Muscle of leg (tissue), 16 donors: ENCODE measurements at places on chromosomes 7 and 10.
A peak's percentile ranks its signal among the peaks of the same experiment; 100 is the strongest.

GRCh38 chr10:31390804-31391203, 71.8 kb downstream of the ZEB1 start:
- no peak for DNase-seq

GRCh38 chr10:107653832-107654287, 489.4 kb upstream of the SORCS1 start:
- peak; percentile 66 for DNase-seq

DNA sequence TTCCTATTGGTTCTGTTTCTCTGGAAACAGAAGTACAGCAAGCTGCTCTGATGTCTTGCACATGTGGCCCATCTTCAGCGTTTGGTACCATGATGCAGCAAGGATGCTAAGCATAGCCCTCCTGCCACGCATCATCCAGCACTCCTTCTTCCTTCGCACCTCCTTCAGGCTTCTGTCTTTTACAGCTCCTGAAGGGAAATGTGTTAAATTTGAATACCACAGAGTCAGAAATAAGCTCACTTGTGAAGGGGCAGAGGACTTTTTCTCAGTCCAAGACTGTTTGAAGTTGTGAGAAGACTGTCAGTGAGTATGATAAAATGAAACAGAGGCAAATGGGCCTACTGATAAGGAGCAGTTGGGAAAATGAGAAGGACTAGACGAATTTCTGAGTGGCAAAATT, 20.7 kb downstream of the TSPAN13 start:
- DNase-seq: no peak

DNA sequence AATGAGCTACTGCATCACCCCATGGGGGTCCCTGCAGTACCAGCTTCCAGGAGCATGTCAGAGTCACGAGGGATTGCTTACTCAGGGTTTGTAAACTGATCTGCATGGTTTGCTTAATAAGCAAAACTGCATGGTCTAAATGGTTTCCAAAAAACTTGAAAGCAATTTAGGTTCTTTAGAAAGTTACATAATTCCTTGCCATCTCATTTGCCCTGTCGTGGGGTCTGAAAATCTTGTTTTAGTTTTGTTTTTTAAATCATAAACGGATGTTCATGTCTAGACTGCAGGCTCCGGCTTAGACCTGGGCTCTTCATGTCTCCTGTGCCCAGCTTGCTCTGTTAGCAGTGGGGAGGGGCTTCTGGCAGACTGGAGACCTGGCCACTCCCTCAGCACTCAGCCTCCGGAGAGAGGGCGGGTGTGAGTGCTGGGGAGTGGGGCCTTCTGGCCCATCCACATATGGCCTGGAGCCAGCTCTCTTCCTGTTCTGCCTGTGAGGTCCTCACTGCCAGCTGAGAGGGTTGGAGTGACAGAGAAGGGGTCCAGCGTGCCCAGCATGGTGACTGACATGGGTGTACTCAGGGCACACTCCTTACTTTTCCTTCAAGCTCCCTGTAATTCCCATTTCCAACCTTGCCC, 17.5 kb downstream of the PRF1 start:
- peak; percentile 85 for DNase-seq

DNA sequence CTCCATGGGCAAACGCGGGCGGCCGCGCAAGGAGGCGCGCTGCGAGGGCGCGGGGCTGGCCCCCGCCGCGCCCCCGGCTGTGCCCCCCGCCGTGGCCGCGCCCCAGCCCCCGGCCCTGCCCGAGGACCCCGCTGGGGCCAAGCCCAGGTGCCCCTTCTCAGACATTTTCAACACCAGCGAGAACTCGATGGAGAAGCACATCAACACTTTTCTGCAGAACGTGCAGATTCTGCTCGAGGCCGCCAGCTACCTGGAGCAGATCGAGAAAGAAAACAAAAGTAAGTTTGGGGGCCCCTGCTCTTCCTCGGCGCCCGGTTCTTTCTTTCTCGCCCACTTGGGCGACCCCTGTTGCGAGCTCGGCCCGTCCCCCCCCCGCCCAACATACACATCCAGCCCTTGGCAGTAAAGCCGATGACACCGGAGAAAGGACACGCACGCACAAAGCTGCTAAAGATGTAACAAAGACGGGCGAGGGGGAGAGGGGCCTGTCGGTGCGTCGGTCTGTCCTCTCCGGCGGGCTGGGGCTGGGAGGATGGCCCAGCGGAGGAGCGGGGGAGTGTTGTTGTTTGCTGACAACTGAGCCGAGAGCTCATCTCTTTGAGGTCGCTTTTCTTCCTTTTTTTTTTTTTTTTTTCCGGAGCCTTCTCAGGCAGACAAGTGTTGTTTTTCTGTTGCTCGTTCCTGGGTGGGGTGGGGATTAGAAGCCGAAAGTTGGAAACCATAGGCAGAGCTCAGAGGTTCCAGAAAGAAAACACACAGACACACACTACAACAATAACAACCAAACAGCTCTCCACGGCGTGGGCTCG, 604 bp downstream of the MXI1 start:
- DNase-seq: peak; percentile 73

- no peak for DNase-seq
Measured at GRCh38 chr7:41579961-41580935, 122.6 kb downstream of the INHBA start.

DNA sequence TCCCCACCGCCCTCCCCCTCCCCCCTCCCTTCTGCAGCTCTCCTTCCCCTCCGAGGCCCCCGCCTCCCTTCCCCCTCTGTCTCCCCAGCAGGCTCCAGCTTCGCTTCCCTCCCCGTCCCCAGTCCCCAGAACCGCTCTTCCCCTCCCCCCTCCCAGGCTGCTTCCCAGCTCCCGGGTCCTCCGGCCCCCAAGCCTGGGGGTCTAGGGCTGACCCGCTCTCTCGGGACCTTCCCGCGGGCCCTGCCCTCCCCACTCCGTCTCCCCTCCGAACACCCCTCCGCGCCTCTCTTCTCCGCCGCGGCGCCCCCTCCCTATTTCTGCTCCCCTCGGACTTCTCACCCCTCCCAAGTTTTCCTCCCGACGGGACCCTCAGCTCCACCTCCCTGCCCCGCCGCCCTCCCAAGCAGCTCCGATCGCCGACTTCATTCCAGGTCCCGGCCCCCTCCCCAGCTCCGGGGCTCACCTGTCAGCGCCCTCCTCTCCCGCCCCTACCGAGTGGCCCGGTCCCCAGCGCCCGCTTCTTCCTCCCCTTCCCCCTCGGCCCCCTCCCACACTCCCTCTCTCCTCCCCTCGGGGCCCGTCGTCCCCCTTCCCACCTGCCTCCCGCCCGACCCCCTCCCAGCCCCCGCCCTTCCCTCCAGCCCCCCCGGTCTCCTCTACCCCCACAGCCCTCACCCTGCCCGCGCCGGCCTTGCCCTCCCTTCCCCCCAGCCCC, 990 bp downstream of the ZNF467 start:
- peak; percentile 36 for DNase-seq

GRCh38 chr10:87935290-87936141, 72.1 kb downstream of the PTEN start:
- no peak for DNase-seq

DNA sequence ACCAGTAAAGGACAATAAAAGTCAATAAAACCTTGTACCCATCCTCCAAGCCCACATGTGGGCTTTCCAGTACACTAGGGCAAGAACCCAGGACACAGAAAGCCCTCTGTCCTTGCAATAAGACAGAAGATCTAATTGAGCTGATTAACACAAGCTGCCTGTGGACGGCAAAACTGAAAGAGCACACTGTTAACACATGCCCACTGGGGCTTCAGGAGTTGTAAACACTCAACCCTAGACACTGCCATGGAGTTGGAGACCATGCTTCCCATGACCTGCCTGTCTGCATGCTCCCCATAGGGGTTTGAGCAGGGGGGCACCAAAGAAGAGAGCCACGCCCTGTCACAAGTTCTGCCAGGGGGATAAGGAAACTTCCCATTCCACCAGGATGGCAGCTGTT, 22.6 kb upstream of the WIPF3 start:
- no peak for DNase-seq

- peak; percentile 49 for DNase-seq
Measured at GRCh38 chr7:50069613-50070012, 23.4 kb downstream of the ZPBP start.

GRCh38 chr10:11483201-11484148, 128.0 kb downstream of the USP6NL start:
- no peak for DNase-seq

DNA sequence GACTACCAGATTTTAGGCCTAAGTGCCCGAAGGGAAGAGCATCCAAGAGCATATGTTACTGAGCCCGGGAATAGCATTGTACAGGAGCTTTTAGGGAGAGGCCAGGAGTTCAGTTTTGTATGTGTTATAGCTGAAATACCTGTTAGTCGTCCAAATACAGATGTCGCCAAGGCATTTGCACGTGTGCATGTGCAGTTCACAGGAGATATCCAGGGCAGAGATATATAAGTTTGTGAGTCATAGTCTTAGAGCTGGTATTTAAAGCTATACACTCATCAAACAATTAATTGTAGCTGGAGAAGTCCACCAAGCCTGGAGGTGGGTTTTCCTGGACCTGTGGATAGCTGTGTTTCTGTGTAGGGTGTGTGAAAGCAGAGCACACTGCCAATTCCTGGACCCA, 394.0 kb upstream of the FZD8 start:
- no peak for DNase-seq

DNA sequence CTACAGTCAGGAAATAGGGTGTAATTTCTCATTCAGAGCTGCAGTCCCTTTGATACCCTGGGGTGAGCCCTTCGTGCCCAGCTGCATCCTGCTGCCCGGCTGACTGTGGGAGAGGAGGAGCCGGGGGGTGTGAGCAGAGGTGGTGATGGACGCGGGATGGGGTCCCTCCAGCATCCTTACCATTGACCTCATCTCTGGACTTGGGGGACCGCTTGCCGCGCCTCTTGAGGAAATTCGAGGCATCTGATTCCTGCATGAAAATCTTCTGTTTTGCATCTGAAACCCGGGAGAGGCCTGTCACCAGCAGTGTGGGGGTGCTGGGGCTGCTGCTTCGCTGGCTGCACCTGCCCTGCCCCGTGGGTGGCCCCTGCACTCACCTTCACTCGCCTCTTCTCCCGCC, 816 bp downstream of the UCMA start:
- DNase-seq: no peak
